ENCODE measurements at places on chromosomes 16 and 17. TPM values are rescaled to one million over a fixed set of nuclear protein-coding genes. Genes with fewer than 3 reads are reported as not detected.

The CD300H gene
- total RNA-seq = not detected

The NAGLU gene
- total RNA-seq = 29.7 TPM

The SMIM36 gene
- not detected for total RNA-seq

The UTS2R gene
- total RNA-seq = not detected

The SCARF1 gene
- total RNA-seq = 152 TPM

The HOXB3 gene
- 15.7 TPM for total RNA-seq

The MSRB1 gene
- total RNA-seq = 20.5 TPM

The MT1A gene
- 1.7 TPM for total RNA-seq

The CHRNB1 gene
- total RNA-seq = 5.9 TPM

The SOX9 gene
- total RNA-seq = not detected

The SLC38A8 gene
- not detected for total RNA-seq

The PYY gene
- 0.33 TPM for total RNA-seq

The KRT27 gene
- not detected for total RNA-seq

The P2RX1 gene
- not detected for total RNA-seq

The CRYM gene
- total RNA-seq = not detected

The VMP1 gene
- total RNA-seq = 267 TPM

The FADS6 gene
- not detected for total RNA-seq

The OTOA gene
- 0.29 TPM for total RNA-seq

The PRKCA gene
- 15.2 TPM for total RNA-seq

The SPNS2 gene
- total RNA-seq = 36.3 TPM

The CA7 gene
- total RNA-seq = not detected

The MEIOB gene
- not detected for total RNA-seq

The PARD6A gene
- total RNA-seq = 2.2 TPM

The SPN gene
- not detected for total RNA-seq

The SAMD14 gene
- 5.3 TPM for total RNA-seq

The ST6GALNAC1 gene
- total RNA-seq = not detected

The C17orf107 gene
- total RNA-seq = 1.3 TPM

The SLC16A6 gene
- total RNA-seq = 2.0 TPM

The LPCAT2 gene
- total RNA-seq = 46.7 TPM

The CLEC18B gene
- 1.3 TPM for total RNA-seq

The USP6 gene
- not detected for total RNA-seq

The TNS4 gene
- total RNA-seq = not detected

The KCNH6 gene
- not detected for total RNA-seq

The WFIKKN1 gene
- total RNA-seq = under 0.01 TPM

The NACA2 gene
- not detected for total RNA-seq

The EME1 gene
- 2.3 TPM for total RNA-seq

The ALG1 gene
- total RNA-seq = 28.1 TPM

The EVI2B gene
- 1.2 TPM for total RNA-seq

The SERPINF2 gene
- not detected for total RNA-seq

The IGSF6 gene
- total RNA-seq = not detected

The DCXR gene
- total RNA-seq = 43.4 TPM

The VTN gene
- not detected for total RNA-seq

The TMC5 gene
- total RNA-seq = not detected

The STH gene
- total RNA-seq = not detected

The MEIOC gene
- total RNA-seq = 0.10 TPM

The NUTF2 gene
- 258 TPM for total RNA-seq

The CIITA gene
- 0.10 TPM for total RNA-seq

The TMEM106A gene
- total RNA-seq = 9.8 TPM
